SK-N-SH (cell line): ENCODE measurements at places on chromosomes 3 and 15.

DNA sequence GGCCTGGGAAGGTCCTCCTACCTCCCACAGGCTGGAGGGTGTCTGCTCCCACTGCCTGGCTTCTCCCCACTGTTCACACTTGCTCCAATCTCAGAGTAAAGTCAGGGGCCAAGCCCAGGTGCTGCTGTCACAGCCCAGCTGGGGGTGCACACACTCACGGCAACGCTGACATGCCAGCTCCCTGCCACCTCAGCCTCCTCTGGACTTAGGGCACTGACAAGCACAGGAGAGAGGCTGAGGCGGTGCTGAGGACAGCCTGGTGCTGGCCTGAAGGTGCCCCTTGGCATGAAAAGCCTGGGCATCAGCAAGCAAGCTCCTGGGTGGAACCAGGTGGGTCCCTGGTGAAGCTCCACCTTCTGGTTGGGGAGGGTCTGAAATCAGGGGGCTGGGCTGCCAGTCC lies 53.0 kb downstream of the LSAMP start:
- DNase-seq: no peak
- no peaks in the 10 kb centered on the region for H3K27me3 ChIP-seq
- H3K4me1 ChIP-seq: no peaks in the 10 kb centered on the region; the same call in 1 of the 2 replicates
- no peak overlapping the region for H3K4me3 ChIP-seq
- H3K36me3 ChIP-seq: no peaks in the 10 kb centered on the region
- H3K27ac ChIP-seq: no peak overlapping the region

GRCh38 chr3:139718415-139718814 lies 40.6 kb upstream of the NMNAT3 start:
- H3K4me3 ChIP-seq: no peak overlapping the region
- no peaks in the 10 kb centered on the region for H3K36me3 ChIP-seq
- H3K4me1 ChIP-seq: peaks cover 5% of the 10 kb centered on the region; the same call in 1 of the 2 replicates

DNA sequence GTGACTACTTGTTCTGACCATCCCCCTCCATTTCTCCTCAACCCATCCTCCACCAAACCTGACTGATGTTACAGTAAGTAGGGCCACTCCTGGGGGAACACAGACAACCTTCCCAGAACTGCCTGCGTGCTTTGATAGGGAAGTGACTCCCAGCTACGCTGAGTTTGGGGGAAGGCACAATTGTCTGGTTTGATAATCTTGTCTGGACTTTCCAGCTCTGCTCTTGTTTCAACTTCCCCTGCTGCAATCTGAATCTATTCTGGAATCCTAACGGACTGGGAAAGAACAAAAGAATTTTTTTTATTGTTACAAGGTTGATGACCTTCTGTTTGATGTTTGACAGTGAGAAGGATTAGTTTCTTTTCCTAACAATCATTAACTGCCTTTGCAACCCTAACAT lies 895.6 kb downstream of the ROBO1 start:
- no peak for DNase-seq
- no peak overlapping the region for H3K4me3 ChIP-seq
- peaks cover 25% of the 10 kb centered on the region for H3K4me1 ChIP-seq
- peak overlapping the region; percentile 79 for H3K27ac ChIP-seq

DNA sequence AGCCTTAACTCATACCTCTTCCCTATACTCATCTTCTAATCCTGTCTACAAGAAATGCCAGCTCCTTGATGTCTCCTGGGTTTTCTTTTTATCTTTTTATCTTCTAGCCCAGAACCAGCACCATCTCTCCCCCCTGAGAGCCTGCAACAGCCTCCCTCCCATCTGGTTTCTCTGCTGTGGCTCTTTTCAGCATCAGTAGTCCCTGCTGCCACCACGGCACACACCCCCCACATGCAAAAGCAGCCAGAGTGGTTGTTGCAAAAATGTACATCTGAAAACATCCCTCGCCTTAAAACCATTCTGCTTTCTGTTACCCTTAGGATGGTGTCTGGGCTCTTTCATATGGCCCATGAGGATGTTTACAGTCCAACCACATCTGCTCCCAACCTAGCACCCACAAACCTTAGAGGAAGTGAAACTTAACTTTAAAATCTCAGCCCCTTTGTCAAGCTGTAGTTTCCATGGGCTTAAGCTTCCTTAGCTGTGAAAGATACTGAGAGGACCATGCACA lies 775 bp downstream of the TTC21A start:
- no peak for DNase-seq
- H3K4me3 ChIP-seq: peak overlapping the region; percentile 99
- H3K4me1 ChIP-seq: peaks cover 25% of the 10 kb centered on the region
- H3K27ac ChIP-seq: peak overlapping the region; percentile 82; the same call in 1 of the 2 replicates
- H3K36me3 ChIP-seq: peaks cover 8% of the 10 kb centered on the region; the same call in 1 of the 2 replicates

DNA sequence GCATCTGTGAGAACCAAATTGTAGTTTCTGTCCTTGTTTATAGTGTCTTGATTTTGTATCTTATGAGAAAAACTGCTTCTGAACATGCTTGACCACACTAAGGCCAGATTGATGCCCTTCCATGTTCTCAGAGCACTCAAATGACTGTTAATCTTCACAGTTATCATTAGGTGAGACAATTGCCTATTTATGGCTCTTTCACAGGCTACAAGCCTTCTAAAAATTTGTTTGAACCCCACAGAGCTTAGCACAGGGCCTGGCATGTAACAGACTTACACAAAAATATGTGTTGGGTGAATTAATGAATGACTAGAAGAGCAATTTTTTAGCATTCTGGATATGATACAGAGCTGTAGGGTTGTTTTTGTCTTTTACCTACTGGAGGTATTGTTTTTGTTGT lies 43.1 kb downstream of the BTLA start:
- no peaks in the 10 kb centered on the region for H3K36me3 ChIP-seq
- no peak for DNase-seq
- no peak overlapping the region for H3K27ac ChIP-seq

DNA sequence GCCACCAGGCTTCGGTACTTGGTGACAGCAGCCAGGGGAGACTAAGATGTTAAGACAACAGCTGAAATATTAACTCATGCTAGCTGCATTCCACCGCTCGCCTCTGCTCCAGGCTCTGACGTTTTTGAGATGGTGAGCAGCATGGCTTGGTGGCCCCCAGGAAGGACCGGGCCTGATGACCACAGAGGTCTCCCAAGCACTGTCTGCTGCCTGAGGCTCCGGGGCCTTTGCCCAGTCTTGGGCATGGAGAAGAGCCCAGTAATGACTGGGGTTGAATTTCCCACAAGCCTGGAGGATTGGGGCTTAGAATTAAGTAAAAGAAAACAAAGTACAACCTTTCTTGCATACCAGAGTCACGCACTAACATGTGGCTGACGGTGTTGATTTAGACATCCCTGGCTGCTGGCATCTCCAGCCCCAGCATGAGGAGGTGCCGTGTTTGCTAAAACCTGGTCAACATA lies 243.6 kb upstream of the LYSMD4 start:
- no peaks in the 10 kb centered on the region for H3K36me3 ChIP-seq
- no peaks in the 10 kb centered on the region for H3K27me3 ChIP-seq
- no peaks in the 10 kb centered on the region; the same call in 1 of the 2 replicates for H3K4me1 ChIP-seq
- no peak overlapping the region for H3K4me3 ChIP-seq
- no peak for DNase-seq

DNA sequence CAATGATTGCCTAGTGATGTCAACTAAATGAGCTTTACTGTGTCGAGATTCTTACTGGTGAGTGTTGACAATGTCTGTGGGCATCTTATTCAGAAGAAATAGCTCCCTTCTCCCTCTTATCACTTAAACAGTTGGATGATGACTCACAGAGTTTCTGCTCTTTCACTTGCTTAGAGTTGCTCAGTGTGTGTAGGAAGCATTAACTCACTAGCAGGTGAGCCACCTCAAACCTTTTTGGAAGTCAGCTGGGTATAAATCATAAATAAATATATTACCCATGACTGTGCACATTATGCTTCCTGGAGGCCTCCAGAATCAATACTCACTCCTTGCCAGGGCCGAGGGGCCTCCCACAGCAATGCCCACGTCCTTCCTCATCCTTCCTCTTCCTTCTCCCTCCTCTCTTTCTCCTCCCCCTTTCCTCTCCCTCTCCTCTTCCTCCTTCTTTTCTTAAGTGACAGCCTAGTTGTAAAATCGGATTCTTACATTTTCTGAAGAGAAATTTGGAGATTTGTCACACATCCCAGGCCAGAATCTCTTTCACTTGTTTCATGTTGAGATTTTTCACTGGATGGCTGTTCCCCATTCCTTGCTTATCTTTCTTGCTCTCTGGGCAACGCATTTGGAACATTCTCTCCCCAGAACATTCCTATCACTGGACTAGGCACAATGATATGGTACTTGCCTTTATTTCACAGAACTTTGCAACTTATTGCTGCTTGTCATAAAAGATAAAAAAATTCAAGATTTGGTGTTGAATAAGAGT lies 17.5 kb downstream of the SHC4 start:
- no peak overlapping the region for H3K4me3 ChIP-seq
- no peaks in the 10 kb centered on the region for H3K36me3 ChIP-seq
- H3K4me1 ChIP-seq: peaks cover 18% of the 10 kb centered on the region
- no peak for DNase-seq
- no peaks in the 10 kb centered on the region for H3K27me3 ChIP-seq

- H3K4me1 ChIP-seq: peaks cover 11% of the 10 kb centered on the region; the same call in 1 of the 2 replicates
- H3K27me3 ChIP-seq: no peaks in the 10 kb centered on the region
- H3K27ac ChIP-seq: no peak overlapping the region
- H3K4me3 ChIP-seq: peak overlapping the region; percentile 90
- H3K36me3 ChIP-seq: no peaks in the 10 kb centered on the region
These were observed 1.4 kb downstream of the ST6GAL1 start for GRCh38 chr3:186931532-186932280.

DNA sequence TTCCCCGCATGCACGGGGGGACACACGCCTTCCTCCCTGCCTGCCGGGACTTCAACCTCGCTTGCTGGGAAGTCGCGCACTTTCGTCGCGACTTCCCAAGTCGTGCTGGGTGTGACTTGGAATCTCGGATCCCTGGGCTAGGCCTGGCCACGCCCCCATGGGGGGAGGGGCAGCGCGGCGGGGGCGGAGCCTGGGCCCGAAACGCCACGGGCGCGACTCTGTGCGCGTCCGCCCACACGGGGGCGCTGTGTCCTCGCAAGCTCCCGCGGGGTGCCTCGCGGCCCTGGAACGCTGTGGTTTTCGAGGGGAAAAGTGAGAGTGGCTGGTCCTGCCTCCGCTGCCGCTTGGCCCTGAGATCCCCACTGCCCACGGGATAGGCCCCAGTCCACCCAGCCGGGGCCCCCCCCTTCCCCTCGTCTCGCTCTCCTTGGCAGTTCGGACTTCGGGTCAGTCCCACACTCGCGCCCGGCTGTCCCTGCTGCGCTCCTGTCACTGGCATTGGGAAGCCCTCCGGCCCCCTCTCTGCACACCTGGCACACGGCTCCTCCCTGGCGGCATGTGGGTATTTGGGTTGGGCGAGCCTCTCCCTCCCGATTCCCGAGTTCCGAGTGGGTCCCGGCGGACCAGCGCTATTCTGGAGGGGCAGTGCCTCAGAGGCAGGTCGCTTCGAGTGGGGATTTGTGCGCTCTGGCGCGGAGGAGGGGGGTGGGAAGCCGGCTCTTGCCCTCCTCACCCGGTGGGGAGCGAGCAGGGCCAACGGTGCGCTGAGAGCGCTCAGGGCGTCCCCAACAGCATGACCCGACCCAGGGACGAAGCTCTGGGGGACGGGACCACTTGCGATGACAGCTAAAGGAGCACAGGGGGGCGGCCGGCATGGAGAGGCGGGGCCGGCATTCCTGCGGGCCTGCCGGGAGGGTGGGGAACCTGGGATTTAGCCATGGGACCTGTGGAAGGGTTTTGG lies 23.6 kb downstream of the SEC61A1 start:
- DNase-seq: peak; percentile 72
- no peak overlapping the region for H3K27ac ChIP-seq
- H3K4me3 ChIP-seq: peak overlapping the region; percentile 41; the same call in 1 of the 2 replicates
- H3K27me3 ChIP-seq: no peaks in the 10 kb centered on the region
- H3K4me1 ChIP-seq: peaks cover 12% of the 10 kb centered on the region

DNA sequence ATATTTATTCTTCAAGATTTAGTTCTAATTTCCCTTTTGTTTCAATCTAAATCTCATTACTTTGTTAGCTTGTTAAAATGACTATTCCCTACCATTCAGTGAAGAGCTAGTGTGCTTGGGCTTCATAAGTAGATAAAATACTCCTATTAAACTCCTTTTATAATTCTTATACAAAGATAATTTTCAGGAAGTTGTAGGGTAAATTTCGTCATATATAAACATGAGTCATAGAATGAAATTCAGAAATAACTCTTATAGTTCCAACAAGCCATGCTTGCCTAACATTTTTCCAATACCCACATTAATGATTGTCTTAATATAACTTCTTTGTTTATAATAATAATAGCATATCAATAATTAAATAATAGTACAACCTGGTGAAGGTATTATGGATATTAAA lies 407.3 kb downstream of the NAALADL2 start:
- H3K36me3 ChIP-seq: no peaks in the 10 kb centered on the region
- H3K4me3 ChIP-seq: no peak overlapping the region

GRCh38 chr3:42191443-42191747 lies 74.6 kb downstream of the CCK start:
- DNase-seq: no peak
- H3K4me3 ChIP-seq: no peak overlapping the region
- H3K27me3 ChIP-seq: no peaks in the 10 kb centered on the region
- no peaks in the 10 kb centered on the region for H3K36me3 ChIP-seq
- H3K4me1 ChIP-seq: no peaks in the 10 kb centered on the region

DNA sequence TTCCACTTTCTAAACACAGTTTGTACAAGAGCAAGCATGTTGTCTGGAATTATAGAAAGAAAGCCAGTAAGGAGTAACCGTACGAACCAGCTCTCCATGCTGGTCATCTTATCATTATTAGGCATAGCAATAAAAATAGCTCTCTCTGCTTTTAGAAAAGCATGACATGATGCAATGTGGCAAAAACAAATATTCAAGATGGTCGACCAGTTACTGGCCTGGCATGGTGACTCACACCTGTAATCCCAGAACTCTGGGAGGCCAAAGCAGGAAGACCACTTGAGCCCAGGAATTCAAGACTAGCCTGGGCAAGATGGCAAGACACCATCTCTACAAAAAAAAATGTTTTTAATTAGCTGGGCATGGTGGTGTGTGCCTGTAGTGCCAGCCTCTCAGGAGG lies 2.6 kb upstream of the MAP4 start:
- H3K27me3 ChIP-seq: no peaks in the 10 kb centered on the region
- H3K4me1 ChIP-seq: peaks cover 54% of the 10 kb centered on the region
- peak overlapping the region; percentile 84 for H3K27ac ChIP-seq
- H3K36me3 ChIP-seq: peaks cover 9% of the 10 kb centered on the region
- no peak overlapping the region for H3K4me3 ChIP-seq

DNA sequence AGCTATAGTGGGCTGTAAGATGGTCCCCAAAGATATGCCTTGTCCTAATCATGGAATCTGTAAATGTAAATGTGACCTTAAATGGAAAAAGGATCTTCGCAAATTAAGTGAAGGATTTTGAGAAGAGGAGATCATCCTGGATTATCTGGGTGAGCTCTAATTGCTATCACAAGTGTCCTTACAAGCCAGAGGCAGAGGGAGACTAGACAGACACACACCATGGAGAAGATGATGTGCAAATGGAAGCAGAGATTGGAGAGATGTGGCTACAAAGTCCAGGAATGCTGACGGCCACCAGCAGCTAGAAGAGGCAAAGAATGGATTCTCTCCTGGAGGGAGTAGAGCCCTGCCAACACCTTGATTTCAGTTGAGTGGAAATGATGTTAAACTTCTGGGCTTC lies 102.3 kb upstream of the PROK2 start:
- H3K4me1 ChIP-seq: no peaks in the 10 kb centered on the region; the same call in 1 of the 2 replicates
- H3K36me3 ChIP-seq: no peaks in the 10 kb centered on the region
- DNase-seq: no peak
- H3K27ac ChIP-seq: no peak overlapping the region
